Substantia nigra (tissue), 51 donors: ENCODE measurements at places on chromosomes 3 and 15.
A peak's percentile ranks its signal among the peaks of the same experiment; 100 is the strongest.

DNA sequence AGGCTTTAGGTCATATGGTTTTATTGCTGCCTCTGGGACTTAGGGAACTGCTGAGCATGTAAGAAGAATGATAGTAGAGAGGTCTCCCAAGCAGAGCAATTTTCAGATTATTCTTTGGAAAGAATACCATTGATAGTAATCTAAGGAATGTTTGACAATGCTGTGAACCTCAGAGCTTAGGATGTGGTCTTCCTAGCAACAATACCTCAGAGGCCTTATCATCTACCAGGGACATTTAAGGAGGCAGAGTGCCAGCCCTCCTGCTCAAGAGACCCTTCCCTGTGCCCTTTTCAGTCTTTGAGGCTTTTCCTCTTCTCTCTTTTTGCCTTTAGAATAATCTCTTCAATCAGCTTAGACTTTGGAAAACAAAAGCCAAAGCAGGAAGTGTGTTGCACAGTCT lies 272.1 kb downstream of the OXSM start:
- DNase-seq = no peak

GRCh38 chr3:23198801-23199200 lies 4.3 kb upstream of the UBE2E2 start:
- DNase-seq = no peak

- DNase-seq = no peak
Measured at GRCh38 chr15:88990185-88990679, 77.1 kb upstream of the MFGE8 start.

DNA sequence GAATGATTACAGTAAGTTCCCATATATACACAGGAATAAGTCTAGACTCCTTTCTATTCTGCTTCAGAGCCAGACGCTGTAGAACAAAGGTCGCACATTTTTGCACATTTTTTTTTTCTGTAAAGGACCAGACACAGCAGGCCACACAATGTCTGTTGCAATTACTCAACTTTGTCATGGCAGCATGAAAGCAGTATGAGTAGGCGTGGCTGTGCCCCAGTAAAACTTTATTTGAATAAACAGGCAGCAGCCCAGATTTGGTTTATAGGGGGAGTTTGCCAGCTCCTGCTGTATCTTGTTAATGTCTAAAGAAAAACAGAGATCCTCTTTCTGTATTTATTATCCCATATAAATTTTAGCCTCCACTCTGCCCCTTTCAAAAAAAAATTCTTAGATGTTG lies 708.3 kb downstream of the FHIT start:
- DNase-seq = no peak

DNA sequence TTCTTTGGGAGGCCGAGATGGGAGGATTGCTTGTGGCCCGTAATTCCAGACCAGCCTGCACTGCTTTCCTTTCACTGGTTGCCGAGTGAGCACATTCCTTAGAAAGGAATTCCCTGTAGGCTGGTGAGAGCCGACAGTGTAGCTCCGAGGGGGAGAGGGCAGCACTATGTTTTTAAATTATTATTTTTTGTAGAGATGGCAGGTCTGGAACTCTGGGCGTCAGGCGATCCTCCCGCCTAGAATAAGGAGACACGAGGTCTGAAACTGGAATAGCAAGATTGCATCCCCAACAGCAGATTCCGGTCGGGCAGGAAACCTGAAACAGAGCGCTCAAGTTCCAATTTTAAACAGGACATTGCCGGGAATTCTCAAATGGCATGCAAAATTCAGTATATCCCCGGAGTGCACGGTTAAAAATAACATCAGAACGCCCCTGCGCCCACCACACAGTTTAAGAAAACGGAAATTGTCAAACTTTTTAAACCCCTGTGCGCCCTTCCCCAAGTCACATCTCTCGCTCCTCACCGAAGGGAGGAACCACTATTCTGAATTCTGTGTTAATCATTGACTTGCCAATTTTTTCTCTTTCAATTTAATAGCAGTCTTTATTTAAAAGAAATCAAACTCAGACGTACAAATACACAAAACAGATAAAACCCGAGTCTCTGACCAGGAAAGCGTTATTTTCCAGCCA lies 643 bp upstream of the RNU5B-1 start:
- DNase-seq = peak; percentile 32

GRCh38 chr15:82933576-82933975 lies 18.9 kb downstream of the HOMER2 start:
- DNase-seq = no peak

DNA sequence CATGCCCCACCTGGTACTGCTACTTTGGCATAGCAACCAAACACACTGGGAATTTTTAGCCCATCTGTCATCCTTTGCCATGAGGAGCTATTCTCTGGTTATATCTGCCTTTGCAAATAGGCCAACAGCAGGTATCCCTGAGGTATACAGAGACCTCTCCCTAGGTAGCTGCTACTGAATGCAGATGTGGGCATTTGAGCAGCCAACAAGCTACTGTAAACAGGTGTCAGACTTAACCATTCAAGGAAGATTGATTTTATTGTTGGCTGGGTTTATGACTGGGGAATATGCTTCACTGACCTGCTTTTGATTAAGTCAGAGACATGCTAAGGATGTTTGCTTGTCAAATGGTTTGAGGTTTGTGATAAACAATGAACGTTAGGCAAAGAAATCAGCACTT lies 183.2 kb downstream of the OXSM start:
- no peak for DNase-seq

- DNase-seq = no peak
Measured at GRCh38 chr3:171654809-171655208, 155.5 kb downstream of the PLD1 start.

- DNase-seq = no peak
Measured at GRCh38 chr3:120634539-120634938, 38.4 kb downstream of the NDUFB4 start.

DNA sequence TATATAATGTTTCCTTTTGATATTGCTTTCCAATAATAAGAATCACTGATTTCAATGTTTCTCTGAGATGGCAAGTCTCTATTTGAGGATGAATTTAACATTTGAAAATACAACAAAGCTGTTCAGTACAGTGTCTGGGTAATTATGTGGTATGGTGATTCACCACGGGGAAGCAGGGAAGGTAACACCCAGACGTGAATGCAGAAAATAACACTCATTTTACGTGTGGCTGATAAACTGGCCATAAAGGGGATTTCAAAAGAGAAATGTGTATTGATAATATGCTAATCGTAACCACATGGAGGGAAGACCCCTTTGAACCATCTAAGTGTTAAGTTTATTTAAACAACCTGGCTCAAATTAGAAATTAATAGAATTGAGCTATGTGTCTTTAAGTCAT lies 344.6 kb downstream of the GRM7 start:
- DNase-seq = no peak
